Tibial artery (tissue), 4 donors: ENCODE measurements at places on chromosomes 7 and 10.

DNA sequence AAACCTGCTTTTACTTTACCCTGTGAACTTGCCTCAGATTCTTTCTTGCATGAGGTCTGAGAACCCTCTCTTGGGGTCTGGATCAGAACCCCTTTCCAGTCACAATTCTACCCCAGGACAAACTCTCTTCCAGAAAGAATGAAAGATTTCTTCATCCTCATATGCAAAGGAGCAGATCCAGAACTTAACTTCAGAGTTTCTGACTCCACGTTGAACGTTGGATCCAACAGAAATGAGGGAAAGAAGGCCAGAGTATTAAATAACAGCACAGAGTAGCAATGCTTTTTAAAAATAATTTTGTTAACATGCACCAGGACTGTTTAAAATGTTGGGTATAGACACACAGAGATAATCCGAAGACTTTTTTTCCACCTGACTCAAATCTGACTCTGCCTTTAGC, 632.9 kb upstream of the AUTS2 start:
- no peak overlapping the region for H3K27ac ChIP-seq
- H3K27me3 ChIP-seq = no peaks in the 10 kb centered on the region
- no peak for DNase-seq

GRCh38 chr10:600876-601659, 88.4 kb downstream of the DIP2C start:
- H3K27me3 ChIP-seq = no peaks in the 10 kb centered on the region
- H3K27ac ChIP-seq = peak overlapping the region; percentile 93
- H3K4me1 ChIP-seq = peaks cover 59% of the 10 kb centered on the region
- no peak for DNase-seq
- H3K4me3 ChIP-seq = no peak overlapping the region

GRCh38 chr7:125695626-125696025, 766.0 kb upstream of the POT1 start:
- H3K27me3 ChIP-seq = no peaks in the 10 kb centered on the region
- no peak overlapping the region for H3K4me3 ChIP-seq
- H3K4me1 ChIP-seq = no peaks in the 10 kb centered on the region
- H3K36me3 ChIP-seq = no peaks in the 10 kb centered on the region

GRCh38 chr7:107167483-107168232, 1.1 kb upstream of the HBP1 start:
- no peaks in the 10 kb centered on the region for H3K4me1 ChIP-seq
- H3K4me3 ChIP-seq = peak overlapping the region; percentile 67
- H3K36me3 ChIP-seq = no peaks in the 10 kb centered on the region
- no peaks in the 10 kb centered on the region for H3K27me3 ChIP-seq
- DNase-seq = no peak
- H3K27ac ChIP-seq = peak overlapping the region; percentile 100

DNA sequence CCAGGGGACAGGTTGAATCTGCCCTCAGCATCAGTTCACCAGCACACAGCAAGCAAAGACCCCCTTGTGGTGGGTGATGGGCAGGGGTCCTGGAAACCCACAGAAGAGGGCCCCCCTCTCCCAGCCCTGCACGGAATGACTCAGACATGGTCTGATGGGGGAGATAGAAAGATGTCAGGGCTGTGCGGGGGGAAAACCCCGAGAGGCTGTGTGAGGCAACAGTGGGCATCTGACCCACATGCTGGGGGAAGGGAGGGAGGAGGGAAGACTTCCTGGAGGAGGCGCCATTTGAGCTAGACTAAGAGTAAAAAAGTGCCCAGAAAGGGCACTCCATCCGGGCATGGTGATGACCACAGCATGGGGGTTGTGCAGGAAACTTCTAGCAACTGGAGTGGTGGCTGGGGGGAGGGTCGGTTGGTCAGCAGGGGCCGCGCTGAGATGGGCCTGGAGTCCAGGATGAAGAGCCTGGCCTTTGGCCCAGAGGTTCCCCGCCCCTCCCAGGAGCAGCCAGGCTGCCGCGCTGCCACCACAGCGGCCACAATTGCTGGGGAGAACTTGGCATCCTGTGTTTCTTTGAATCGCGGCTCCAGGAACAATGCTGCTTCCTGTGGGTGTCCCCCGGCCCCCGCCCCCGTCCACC, 2.5 kb downstream of the LFNG start:
- peaks cover 7% of the 10 kb centered on the region for H3K36me3 ChIP-seq
- no peaks in the 10 kb centered on the region for H3K27me3 ChIP-seq
- H3K27ac ChIP-seq = no peak overlapping the region
- DNase-seq = no peak
- peak overlapping the region; percentile 63 for H3K4me3 ChIP-seq

- no peaks in the 10 kb centered on the region for H3K4me1 ChIP-seq
- H3K4me3 ChIP-seq = no peak overlapping the region
- DNase-seq = no peak
- H3K27ac ChIP-seq = no peak overlapping the region
- no peaks in the 10 kb centered on the region for H3K36me3 ChIP-seq
Measured at GRCh38 chr7:149787428-149788299, 14.3 kb upstream of the ZNF467 start.

- no peaks in the 10 kb centered on the region for H3K36me3 ChIP-seq
- no peak for DNase-seq
- H3K4me3 ChIP-seq = no peak overlapping the region
Measured at GRCh38 chr10:120578890-120579289, 121.9 kb downstream of the PLPP4 start.

DNA sequence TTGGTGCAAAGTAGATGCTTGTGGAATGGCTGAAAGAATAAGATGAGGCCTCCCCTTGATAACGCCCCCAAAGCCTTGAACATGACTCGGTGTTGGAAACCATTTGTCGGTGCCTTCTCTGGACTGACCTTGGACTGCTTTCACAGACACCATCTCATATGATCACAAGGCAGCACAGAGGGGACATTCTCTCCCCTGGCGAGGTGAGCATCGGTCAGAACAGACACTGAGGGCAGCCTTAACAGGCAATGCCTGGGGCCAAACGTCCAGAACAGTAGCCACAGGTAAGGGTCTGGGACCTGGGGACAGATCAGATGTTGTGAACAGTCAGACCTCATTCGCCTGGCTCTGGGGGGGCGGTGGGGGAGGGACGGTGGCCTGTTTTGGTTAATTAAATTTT, 2.8 kb upstream of the TRRAP start:
- H3K27ac ChIP-seq = no peak overlapping the region
- DNase-seq = no peak
- no peaks in the 10 kb centered on the region for H3K4me1 ChIP-seq
- H3K36me3 ChIP-seq = no peaks in the 10 kb centered on the region
- no peak overlapping the region for H3K4me3 ChIP-seq
- no peaks in the 10 kb centered on the region for H3K27me3 ChIP-seq

GRCh38 chr10:11284291-11285085, 266.8 kb downstream of the CELF2 start:
- no peak overlapping the region for H3K27ac ChIP-seq
- no peaks in the 10 kb centered on the region for H3K4me1 ChIP-seq
- H3K27me3 ChIP-seq = no peaks in the 10 kb centered on the region

GRCh38 chr7:146956853-146957252, 840.3 kb downstream of the CNTNAP2 start:
- H3K27me3 ChIP-seq = no peaks in the 10 kb centered on the region
- H3K4me1 ChIP-seq = no peaks in the 10 kb centered on the region
- no peak overlapping the region for H3K27ac ChIP-seq
- no peak overlapping the region for H3K4me3 ChIP-seq
- no peaks in the 10 kb centered on the region for H3K36me3 ChIP-seq
- no peak for DNase-seq

DNA sequence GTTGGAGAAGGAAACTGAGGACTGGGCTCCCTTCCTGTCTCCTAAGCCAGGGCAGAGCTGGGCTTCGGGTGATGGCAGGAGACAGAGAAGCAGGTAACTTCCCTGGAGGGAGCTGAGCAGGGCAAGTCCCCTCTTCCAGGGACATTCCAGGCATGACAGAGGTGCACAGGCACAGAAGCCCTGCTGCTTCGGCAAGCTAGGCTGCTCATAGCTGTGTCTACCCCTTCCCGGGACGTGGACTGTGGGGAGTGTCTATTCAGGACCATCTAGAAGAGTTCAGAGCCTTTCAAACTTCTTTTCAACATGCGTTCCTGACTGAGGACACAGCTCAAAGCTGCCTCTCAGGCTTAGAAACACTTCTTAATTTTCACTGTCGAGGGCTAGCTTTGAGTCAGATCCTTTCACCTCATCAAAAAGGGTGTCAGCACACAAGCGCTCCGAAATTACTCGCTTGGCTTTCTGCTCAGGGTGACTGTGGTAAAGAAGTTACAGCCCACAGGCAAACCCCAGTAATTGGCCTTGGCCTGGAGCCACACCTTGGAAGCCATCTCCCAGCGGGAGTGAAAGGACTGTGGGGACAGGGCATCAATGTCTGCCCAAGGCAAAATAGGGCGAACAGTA, 63.7 kb upstream of the STEAP1B start:
- DNase-seq = no peak
- no peaks in the 10 kb centered on the region for H3K27me3 ChIP-seq
- no peak overlapping the region for H3K27ac ChIP-seq
- H3K4me1 ChIP-seq = peaks cover 44% of the 10 kb centered on the region
- H3K4me3 ChIP-seq = no peak overlapping the region

DNA sequence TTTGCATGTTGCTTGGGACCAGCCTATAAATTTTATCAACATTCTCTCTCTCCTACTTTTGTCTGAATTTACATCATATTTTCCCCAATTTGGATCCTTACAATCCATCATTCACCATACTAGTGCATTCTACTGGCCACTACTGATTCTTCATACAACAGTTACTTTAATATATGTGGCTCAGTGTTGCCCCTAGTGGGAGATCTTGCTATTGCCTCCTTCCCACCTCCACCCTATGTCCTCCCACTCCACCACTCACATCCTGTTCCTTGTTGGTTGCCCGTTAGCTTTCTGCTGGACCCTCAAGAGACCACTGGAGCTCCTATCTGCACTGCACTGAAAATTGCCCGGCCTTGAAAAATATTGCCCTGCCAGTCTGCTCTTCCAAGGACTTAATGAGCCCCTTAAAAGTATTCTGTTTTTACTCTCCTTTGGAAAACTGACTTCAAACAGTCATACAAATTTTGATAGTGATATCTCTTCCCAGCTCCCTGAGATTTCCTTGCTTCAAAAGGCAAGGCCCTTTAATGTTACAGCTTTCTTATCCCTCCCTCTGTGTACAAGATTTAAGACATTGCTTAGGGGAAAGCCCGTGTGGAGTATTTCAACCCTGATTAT, 243.2 kb upstream of the TMEM229A start:
- no peak overlapping the region for H3K27ac ChIP-seq
- no peaks in the 10 kb centered on the region for H3K4me1 ChIP-seq
- no peaks in the 10 kb centered on the region for H3K27me3 ChIP-seq
- H3K4me3 ChIP-seq = no peak overlapping the region
- no peak for DNase-seq
- H3K36me3 ChIP-seq = no peaks in the 10 kb centered on the region

GRCh38 chr7:35839860-35840854, 39.3 kb downstream of the SEPTIN7 start:
- H3K4me3 ChIP-seq = no peak overlapping the region
- peaks cover 11% of the 10 kb centered on the region for H3K36me3 ChIP-seq
- H3K4me1 ChIP-seq = peaks cover 50% of the 10 kb centered on the region
- no peak overlapping the region for H3K27ac ChIP-seq
